A549 treated with AZD2906 at 1 μM for 4 hours (cell line): ENCODE measurements at places on chromosomes 2 and 18. TPM values are rescaled to one million over a fixed set of nuclear protein-coding genes. Genes with fewer than 3 reads are reported as not detected.

The PTPN18 gene
- total RNA-seq, result 28.5 to 31.5 TPM (median 30.7 TPM) in 5 replicates

The NEMP2 gene
- total RNA-seq, result 5.5 to 7.8 TPM (median 7.5 TPM) in 5 replicates

The RMND5A gene
- total RNA-seq, result 24.1 to 28.2 TPM (median 25.4 TPM) in 5 replicates

The GCA gene
- total RNA-seq, result 5.3 to 6.5 TPM (median 6.3 TPM) in 5 replicates
